ENCODE measurements at places on chromosomes 16 and 17.

DNA sequence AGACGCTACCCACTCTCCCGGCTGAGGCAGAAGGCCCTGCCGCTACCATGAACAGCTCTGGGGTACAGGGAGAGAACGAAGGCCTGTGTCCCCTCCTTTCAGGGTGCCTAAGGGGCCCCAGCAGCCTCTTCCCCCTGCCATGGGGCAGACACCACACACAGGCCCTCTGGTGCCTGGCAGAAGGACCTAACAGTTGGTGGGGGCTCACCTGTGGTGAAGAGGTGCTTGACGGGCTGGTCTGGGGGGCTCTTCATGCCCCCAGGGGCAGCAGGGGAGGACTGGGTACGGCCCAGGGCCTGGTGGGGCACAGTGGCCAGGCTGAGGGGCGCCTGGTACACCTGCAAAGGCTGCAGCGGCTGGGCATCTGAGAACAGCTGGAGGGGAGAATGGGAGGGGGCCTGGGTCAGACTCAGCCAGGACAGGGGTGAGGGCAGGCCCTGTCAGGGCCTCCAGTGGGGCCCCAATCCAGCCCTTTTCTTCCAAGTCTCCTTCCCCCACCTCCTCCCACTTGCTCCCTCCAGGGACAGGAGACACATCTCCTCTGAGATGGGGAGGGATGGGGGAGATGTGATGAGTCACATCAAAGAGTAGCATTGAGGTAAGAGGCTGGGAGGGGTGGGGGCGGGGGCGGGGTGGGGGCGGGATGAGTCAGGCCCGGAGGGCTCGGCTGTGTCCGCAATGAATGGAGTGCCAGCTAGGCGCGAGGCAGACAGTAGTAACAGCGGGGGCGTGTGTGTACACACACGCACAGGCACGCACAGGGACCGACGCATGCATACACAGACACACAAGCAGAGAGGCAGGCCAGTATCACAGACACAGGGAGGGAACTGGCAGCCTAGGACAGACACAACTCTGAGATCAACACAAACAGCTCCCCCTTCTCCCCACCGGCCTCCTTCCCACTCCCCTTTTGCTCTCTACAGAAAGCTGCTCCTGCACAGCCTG, 16.1 kb downstream of the G6PC3 start:
- peak overlapping the region; percentile 69 for H3K27ac ChIP-seq
- peaks cover 96% of the 10 kb centered on the region for H3K36me3 ChIP-seq
- H3K4me3 ChIP-seq = no peak overlapping the region
- no peaks in the 10 kb centered on the region for H3K27me3 ChIP-seq
- no peaks in the 10 kb centered on the region for H3K4me1 ChIP-seq

DNA sequence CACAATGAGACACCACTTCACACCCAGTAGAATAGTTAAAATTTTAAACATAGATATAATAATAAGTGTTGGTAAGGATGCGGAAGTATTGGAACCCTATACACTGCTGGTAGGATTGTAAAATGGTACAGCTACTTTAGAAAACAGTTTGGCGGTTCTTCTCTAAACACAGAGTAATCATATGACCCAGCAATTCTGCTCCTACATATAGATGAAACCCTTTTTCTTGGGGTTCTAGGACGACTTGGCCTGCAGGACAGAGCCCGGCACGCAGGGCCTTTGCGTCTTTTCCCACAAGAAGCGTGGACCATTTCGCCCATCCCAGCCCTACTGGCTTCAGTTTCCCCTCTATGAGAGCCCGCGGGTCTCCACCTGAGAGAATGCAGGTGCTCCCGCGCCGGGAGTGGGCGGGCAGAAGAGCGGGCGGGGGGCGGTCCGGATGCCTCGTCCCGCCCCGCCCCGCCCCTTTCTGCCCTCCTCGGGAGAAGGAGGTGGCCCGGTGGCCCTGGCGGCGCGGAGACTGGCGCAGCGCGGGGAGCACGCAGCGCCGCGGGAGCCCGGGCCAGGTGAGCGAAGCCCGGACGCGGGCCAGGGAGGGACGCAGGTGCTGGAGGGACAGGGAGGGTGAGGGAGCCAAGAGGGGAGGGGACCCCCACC, at the start of gene SDR42E2:
Gene SDR42E2, plus strand, starts transcription at position 508 of the 657 bp plus-strand sequence. CDS start 3,077 bp downstream, outside the sequence.
- H3K36me3 ChIP-seq = no peaks in the 10 kb centered on the region
- H3K27ac ChIP-seq = no peak within 1 kb of the TSS
- H3K4me3 ChIP-seq = peak within 1 kb of the TSS; percentile 16
- no peaks in the 10 kb centered on the region for H3K4me1 ChIP-seq
- DNase-seq = no peak

GRCh38 chr17:73690676-73691075, 46.4 kb upstream of the SDK2 start:
- no peaks in the 10 kb centered on the region for H3K4me1 ChIP-seq
- no peak for DNase-seq
- no peaks in the 10 kb centered on the region for H3K36me3 ChIP-seq
- H3K4me3 ChIP-seq = no peak overlapping the region

GRCh38 chr16:27759967-27760788, 210.2 kb downstream of the KATNIP start:
- peak overlapping the region; percentile 80 for H3K27ac ChIP-seq
- H3K36me3 ChIP-seq = peaks cover 3% of the 10 kb centered on the region
- H3K4me1 ChIP-seq = peaks cover 3% of the 10 kb centered on the region

DNA sequence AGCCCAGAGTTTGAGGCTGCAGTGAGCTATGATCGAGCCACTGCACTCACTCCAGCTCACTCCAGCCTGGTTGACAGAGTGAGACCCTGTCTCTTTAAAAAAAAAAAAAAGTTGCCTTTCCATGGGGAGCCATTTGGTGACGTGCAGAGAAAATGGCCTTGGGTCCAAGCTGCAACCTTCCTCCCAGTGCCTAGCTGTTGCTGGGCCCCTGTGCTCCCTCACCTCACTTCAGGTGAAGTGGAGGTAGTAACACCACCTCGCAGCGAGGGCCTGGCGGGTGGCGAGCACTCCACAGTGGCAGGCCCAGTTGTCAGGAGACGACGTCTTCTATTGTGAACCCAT, 17.4 kb downstream of the SYT17 start:
- no peaks in the 10 kb centered on the region for H3K36me3 ChIP-seq
- no peak overlapping the region for H3K4me3 ChIP-seq
- H3K27ac ChIP-seq = no peak overlapping the region
- H3K4me1 ChIP-seq = peaks cover 11% of the 10 kb centered on the region
- no peak for DNase-seq

DNA sequence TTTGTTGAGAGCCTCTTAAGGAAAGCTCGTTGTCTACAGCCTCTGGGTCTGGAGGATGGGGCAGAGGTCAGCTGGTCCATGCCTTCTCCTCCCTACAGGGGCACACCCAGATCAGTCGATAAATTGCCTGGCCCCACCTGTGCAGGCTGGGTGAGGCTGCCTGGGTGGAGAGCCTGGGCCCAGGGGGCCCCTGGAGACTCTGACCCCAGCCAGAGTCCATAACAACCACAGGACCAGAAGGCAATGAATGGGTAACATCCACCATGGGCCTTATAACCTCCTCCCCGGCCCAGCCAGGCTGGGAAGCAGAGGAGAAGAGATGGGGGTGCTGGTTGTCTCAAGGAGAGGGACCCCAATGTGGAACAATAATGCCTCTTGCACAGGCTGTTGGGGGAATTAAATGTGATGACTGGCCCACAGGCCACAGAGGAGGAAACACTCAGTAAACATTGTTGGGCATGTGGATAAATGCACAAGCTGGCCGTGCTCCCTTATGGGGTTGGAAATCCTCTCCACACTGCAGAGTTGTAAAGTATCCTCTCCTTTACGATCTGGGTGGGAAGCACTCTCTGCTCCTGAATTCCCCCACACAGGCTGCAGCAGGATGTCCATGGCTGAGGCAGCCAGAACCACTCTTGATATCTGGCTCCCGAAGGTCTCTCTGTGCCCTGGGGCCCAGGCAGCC, 56.7 kb upstream of the TOB1 start:
- DNase-seq = no peak
- H3K4me1 ChIP-seq = peaks cover 16% of the 10 kb centered on the region
- H3K27me3 ChIP-seq = no peaks in the 10 kb centered on the region

- H3K4me1 ChIP-seq = no peaks in the 10 kb centered on the region
- H3K27me3 ChIP-seq = no peaks in the 10 kb centered on the region
- DNase-seq = no peak
- no peak overlapping the region for H3K4me3 ChIP-seq
- H3K36me3 ChIP-seq = no peaks in the 10 kb centered on the region
Observed at GRCh38 chr16:51649631-51650030, 498.6 kb upstream of the SALL1 start.

GRCh38 chr17:6643451-6644125, 2.7 kb downstream of the TXNDC17 start:
- peaks cover 37% of the 10 kb centered on the region for H3K36me3 ChIP-seq
- no peak overlapping the region for H3K4me3 ChIP-seq
- no peaks in the 10 kb centered on the region for H3K27me3 ChIP-seq
- peaks cover 7% of the 10 kb centered on the region for H3K4me1 ChIP-seq

DNA sequence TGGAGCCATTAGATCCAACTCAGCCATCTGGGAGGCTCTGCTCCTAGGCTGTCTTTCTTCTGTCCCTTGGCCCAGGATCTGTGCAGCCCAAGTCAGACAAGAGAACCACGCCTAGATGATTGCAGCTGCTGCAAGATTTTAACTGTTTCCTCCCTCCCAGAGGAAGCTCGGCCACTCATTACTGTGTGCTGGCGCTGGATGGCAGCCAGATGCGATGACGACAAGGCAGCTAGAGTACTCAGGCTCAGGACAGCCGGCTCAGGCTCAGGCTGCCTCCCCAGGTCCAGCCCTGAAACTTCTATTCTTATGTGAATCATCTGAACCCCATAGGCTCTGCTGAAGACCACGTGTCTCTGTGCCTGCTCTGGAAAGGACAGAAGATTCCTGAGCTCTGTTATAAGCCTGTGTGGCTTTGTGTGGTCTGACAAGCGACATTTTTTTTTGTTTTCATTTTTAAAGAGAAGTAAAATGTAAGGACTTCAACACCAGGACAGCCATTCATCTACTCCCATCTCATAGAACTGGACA, 32.1 kb upstream of the FBXW10B start:
- DNase-seq = peak; percentile 97
- peak overlapping the region; percentile 70 for H3K4me3 ChIP-seq
- H3K4me1 ChIP-seq = peaks cover 13% of the 10 kb centered on the region
- H3K27ac ChIP-seq = peak overlapping the region; percentile 67
- H3K36me3 ChIP-seq = no peaks in the 10 kb centered on the region
- no peaks in the 10 kb centered on the region for H3K27me3 ChIP-seq

DNA sequence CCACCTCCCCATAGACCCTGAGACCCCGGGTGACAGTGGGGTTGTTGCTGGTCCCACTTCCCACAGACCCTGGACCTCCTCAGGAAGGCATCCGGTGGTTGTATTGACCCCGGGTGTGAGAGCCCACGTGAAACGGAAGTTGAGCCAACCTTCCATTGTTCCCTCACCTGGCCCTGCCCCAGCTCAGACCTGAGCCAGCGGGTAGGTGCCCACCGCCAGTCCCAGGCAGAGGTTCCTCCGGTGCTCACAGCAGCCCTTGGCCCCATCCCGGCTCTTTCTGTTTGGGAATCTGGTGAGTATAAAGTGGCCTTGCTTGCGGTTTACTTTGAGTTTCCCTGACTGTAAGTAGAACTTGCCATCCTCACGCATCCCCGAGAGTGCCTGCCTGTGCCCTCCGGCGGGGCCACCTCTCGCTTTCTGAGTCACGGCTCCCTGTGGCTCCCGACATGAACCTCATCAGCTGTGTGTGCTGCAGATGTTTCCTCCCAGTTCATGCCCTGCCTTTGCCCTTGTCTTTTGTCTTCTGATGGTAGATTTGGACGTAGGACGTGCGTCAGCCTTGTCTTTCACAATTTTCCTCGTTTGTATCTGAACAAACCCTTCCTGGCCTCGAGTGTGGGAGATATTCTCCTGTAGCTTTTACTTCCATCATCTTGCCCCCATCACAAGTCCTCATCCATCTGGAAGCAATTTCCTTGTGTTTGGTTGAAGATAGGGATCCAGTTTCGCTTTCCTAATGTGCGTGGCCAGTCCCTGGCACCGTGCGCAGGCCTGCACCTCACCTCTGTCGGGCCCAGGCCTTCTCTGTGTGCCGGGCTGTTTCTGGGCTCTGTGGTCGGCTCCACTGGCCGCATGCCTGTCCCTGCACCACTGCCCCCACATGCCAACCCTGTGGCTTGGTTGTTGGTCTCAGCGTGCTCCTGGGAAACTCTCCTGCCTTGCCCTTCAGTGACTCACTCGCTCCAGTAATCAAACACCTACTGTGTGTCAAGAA, 76.0 kb downstream of the METRNL start:
- H3K27ac ChIP-seq = no peak overlapping the region
- H3K27me3 ChIP-seq = no peaks in the 10 kb centered on the region
- H3K4me3 ChIP-seq = no peak overlapping the region
- peak; percentile 81 for DNase-seq
- no peaks in the 10 kb centered on the region for H3K4me1 ChIP-seq

DNA sequence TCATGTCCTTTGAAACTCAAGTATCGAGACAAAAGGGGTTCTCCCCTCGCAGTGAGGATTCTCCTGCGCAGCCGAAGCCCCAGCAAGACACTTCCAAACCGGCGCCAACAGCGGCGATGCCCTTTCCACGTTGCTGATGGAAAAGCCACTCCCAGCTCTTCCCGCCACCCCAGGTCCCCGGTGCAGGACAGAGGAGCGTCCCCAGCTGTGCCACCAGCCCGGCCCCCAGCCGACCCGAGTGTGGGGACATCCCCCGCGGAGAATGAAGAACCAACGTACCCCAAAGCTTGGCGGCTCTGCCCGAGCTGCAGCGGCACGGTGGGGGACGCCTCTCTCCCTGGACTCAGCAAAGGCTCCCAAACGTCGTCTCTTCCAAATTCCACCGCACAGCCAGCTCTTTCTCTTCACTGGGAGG, 573 bp downstream of the CHST6 start:
- DNase-seq = no peak
- H3K27me3 ChIP-seq = no peaks in the 10 kb centered on the region
- H3K4me3 ChIP-seq = peak overlapping the region; percentile 70
- H3K4me1 ChIP-seq = peaks cover 2% of the 10 kb centered on the region
- no peaks in the 10 kb centered on the region for H3K36me3 ChIP-seq

DNA sequence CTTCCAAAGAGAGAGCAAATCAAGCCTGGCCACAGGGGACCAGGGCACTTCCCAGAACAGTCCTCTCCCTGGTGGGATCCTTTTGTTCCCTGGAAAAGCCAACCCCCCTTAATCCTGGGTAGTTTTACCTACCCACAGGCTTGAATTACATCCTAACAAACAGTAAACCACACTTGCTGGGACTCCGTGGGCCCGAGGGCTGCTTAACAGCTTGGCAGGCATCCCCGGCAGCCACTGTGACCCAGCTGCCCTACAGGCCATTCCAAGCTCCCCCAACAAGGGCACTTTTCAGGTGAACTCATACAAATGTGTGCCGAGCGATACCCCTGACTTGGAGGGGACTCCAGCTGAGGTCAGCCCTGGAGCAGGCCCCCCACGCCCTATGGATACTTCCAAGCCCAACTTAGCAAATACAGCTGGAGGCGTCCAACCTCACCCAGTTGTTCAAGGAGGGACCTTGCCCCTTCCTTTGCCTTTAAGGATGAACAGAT, 26.4 kb downstream of the ADCY9 start:
- peak overlapping the region; percentile 46 for H3K4me3 ChIP-seq
- H3K4me1 ChIP-seq = peaks cover 51% of the 10 kb centered on the region
- DNase-seq = no peak

GRCh38 chr17:77767148-77767547, 191.4 kb upstream of the TNRC6C start:
- no peaks in the 10 kb centered on the region for H3K36me3 ChIP-seq
- no peak for DNase-seq
- no peaks in the 10 kb centered on the region for H3K27me3 ChIP-seq
- H3K27ac ChIP-seq = no peak overlapping the region

Data from ascending aorta (tissue), 2 donors.